ENCODE measurements at places on chromosomes 3 and 15.

DNA sequence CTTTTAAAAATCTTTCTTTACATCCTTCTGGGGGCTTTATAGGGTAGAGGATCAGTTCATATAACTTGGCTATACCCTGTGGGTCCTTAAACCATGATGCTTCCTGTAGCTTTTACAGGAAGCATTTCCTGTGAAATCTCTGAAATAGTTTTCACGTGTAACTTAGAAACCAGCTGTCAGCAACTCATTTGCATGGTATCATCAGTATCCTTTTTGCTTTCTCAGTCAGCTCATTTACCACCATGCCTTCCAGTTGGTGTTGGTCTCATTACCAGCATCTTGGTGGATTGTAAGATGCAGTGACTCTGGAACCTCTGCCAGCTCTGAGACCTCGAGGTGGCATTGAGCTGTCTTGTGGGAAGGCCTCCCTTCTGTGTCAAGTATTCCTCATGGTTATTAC is 96.7 kb upstream of the MYZAP start:
- no peak for DNase-seq

DNA sequence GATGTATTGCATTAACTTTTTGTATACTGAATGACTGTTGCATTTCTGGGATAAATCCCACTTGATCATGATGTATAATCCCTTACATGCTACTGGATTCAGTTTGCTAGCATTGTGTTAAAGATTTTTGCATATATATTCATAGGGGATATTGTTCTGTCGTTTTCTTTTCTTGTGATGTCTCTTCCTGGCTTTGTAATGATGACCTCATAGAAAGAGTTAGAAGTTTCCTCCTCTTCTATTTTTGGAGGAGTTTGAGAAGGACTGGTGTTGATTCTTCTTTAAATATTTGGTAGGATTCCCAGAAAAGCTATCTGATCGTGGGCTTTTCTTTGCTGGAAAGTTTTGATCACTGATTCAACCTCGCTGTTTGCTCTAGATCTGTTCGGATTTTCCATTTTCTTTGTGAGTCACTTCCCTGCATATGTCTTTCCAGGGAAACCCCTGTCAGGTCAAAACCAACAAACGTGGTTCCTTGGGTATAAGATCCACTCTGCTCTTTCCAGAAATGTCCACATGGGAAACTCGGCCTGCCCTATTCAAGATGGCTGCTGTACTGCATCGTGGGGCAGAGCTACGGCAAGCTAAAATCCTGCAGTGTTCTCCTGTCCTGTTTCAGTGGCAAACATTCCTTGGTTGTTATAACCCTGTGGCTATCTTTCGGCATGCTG is 120.4 kb downstream of the GABRG3 start:
- DNase-seq, result no peak

DNA sequence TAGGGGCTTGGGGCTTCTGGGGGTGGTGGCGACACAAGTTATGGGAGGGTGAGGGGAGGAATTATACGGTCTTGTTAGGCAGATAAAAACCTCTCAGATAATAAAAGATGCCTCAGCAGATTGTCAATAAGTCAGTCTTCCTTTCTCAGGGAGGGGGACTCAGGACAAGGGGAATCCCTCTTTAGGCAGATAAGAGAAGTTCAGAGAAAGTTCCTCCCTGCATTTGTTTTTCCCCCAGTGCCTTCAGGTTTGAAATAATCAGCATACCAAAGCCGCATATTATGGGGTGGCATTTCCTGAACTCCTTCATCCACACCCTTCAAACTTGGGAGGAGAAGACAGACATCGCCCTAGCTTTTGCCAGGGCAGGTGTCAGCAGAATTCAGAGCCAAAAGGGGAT is 8.5 kb downstream of the PPCDC start:
- DNase-seq, result no peak

DNA sequence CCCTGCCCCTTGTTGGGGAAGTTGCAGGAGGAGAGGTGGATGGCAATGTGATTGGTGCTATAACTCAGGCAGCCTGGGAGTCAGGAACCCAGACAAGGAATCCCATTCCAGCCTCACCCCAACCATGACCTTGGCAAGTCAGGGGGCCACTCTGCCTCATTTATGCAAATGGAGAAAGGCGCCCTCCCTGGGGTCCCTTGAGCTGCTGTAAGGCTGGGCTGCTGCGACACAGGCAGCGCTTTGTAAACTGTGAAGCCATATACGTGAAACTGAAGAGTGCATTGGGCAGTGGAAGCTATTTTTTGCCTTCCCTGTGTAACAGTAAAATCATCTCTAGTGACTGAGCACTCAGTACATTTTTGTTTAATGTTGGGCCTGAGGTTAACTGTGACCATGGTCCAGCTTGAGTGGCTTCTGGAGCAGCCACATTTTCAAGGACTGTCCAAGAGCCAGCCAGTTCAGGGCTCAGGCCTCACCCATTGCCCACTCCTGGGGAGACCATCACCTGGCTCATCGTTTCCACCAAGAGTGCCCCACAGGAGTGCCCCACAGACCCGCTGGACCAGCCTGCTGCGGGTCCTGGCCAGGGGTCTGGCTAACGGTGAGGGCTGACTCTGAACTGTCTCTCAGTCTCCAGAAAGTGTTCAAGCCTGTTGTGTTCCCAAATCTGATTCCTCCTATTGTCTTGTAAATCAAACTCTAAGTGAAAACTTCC is 27.9 kb downstream of the KIF7 start:
- DNase-seq, result no peak

- DNase-seq, result no peak
Measured at GRCh38 chr3:116200956-116201690, 244.2 kb downstream of the LSAMP start.

DNA sequence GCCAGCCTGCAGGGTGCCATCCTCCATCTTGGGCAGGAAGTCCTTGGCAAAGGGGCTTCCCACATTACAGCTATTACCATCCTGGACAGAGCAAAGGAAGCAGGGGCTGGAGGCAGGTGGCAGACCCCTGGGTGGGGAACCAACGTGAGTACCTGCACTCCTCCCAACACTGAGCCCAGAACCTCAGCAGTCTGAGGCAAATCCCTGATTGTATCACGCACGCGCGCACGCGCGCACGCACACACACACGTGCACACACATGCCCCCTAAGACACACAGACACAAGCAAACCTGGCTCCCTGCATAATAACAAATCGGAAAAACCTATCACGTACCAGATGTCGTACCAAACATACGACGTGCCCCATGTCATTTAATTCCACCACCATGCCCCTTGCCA is 11.8 kb downstream of the POLG start:
- no peak for DNase-seq

- no peak for DNase-seq
Measured at GRCh38 chr3:66778777-66779176, 219.3 kb upstream of the KBTBD8 start.

- no peak for DNase-seq
Measured at GRCh38 chr15:52281085-52282035, 14.2 kb downstream of the MYO5C start.

DNA sequence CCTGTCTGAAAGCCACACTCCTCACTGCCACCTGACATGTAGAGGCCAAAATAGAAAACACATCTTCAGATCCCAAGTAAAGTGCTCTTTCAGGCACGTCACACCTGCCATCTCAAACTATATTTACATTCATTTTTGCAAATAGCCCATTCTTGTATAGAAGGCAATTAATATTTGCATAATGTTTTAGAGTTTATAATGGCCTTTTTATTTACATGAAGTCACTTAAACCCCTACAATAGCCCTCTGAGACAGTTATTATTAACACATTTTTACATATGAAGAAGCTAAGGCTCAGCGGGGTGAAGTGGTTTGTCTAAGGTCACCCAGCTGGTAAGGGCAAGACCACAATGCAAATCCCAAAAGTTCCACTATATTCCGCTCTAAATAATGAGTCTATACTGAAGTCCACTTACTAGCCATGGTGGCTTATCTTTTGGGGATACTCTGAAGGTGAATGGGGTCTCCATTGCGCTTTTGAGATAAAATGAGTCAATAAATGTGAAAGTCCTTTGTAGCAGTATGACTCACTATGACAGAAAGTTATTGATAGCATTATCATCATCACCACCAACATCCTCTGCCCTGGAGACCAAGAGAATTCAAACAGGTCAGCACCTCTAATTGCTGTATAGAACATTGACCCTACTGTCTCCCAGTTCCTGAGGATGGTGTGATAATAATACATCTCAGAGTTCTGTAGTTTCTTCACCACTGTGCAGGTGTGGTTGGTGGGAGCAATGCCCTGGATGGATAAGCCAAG is 155.9 kb upstream of the BCL6 start:
- DNase-seq, result no peak

Data from stimulated activated CD4-positive, alpha-beta T cell treated with anti-CD3 and anti-CD28 coated beads, Interleukin-12 subunit alpha, Interleukin-12 subunit beta, amount 100 ng/mL, for 24 hours (primary cell).